ENCODE measurements at places on chromosomes 2 and 18.

DNA sequence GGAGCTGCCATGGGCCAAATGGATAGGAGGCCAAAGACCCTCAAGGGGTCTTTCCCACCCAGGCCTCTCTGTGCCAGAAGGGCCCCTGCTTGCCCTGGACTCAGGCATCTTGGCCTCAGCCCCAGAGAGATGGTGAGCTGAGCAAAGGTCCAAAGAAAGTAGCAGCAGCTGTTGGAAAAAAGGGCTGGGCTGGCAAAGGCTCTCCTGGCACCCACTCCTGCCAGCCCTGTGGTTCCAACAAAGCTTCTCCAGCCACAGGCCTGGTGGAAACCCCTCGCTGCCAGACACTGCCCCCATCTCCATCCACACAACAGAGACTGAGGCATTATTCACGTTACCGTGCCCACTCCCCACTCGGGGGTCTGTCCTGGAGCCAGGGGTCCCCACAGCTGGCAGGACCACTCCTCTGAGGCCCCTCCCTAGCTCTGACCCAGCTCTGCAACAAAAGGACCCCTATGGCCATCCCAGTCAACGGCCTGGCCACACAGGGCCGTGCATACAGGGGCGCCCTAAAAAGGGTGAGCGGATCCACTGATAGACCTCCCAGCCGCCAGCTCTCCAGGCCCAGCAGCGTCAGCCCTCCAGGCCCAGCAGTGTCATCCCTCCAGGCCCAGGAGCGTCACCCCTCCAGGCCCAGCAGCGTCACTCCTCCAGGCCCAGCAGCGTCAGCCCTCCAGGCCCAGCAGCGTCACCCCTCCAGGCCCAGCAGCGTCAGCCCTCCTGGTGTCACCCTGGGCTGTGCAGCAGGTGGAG lies 10.1 kb downstream of the BIN1 start:
- no peak for DNase-seq

DNA sequence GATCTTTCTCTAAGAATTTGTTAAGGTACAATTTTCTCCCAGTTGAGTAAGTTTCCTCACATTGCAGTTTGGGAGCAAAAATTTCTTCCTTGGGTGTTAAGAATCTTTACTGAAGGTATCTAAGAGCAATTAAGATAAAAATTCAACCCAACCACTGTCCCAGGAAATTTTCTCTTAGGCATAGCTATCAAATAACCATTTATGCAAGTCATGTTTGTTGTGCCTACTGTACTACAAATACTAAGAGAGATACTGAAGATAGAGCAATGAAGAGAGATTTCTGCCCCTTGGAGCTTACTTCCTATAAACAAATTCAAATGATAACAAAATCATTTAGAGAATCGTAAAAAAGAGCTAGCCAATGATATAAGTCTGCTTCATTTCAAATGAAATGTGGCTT lies 402.8 kb downstream of the LRRTM4 start:
- no peak for DNase-seq

DNA sequence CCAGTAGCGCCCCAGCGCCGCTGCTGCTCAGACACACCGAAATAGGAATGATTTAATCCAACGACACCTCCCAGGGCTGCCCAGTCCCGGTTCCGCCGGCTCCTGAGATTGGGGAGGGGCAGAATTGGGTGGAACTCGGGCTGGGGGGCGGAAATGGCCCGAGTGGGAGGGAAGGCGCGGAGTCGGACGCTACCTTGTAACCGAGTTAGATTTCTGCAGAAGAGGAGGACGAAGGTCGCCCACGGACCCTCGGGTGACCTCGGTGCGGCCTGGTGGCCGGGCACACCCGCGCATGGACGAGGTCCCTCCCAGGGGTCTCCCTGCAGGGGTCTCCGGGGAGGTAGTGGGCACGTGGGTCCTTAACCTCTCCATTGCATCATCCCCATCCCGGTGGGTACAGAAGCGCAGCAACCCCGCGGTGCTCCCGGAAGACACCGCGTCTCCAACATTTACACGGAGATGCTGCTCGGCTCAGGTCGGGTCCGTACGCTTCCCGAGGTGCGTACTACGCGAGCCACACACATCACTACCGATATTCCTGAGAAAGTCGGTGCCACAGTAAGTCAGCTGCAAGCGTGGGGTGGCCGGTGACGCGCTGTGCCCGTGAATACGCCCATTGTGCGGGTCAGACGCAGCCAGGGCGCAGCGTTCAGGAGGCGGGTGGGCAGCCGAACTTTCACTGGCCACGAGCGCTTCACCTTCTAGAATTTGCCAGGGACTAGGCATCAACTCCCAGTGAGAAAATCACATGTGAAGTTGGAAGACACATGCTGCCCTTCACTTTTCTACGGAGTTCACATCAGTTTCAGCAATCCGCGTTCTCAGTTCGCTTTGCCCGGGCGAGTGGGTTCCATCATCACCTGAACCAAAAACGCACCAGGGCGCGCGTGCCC lies 3.0 kb downstream of the ZNF516 start:
- no peak for DNase-seq

DNA sequence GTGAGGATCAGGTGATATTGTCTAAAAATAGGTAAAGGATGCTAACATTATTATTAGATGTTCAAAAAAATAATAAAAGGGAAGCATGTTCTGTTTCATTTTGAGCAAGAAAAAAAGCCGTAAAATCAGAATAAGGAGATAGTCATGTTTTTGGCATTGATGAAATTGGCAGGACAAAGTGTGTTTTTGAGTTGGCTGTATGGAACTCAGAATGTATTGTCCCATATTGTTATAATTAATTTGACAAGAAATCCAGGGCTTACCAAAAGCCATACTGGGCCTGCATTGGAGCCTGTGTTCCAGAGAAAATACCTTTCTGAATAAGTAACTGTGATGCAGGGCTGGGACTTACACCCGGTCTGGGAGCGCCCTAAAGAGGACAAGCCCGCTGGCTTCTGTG lies 232.0 kb downstream of the AGAP1 start:
- no peak for DNase-seq

DNA sequence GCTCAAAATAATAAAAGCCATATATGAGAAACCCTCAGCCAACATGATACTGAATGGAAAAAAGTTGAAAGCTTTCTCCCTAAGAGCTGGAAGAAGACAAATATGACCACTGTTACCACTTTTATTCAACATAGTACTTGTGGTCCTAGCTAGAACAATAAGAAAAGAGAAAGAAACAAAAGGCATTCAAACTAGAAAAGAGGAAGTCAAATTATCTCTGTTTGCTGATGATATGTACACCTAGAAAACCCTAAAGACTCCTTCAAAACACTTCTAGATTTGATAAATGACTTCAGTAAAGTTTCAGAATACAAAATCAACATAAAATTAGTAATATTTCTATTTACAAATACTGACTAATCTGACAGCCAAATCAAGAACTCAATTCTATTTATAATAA lies 328.8 kb upstream of the GCFC2 start:
- DNase-seq = no peak

GRCh38 chr2:127917916-127918315 lies 32.2 kb upstream of the AMMECR1L start:
- DNase-seq = no peak

DNA sequence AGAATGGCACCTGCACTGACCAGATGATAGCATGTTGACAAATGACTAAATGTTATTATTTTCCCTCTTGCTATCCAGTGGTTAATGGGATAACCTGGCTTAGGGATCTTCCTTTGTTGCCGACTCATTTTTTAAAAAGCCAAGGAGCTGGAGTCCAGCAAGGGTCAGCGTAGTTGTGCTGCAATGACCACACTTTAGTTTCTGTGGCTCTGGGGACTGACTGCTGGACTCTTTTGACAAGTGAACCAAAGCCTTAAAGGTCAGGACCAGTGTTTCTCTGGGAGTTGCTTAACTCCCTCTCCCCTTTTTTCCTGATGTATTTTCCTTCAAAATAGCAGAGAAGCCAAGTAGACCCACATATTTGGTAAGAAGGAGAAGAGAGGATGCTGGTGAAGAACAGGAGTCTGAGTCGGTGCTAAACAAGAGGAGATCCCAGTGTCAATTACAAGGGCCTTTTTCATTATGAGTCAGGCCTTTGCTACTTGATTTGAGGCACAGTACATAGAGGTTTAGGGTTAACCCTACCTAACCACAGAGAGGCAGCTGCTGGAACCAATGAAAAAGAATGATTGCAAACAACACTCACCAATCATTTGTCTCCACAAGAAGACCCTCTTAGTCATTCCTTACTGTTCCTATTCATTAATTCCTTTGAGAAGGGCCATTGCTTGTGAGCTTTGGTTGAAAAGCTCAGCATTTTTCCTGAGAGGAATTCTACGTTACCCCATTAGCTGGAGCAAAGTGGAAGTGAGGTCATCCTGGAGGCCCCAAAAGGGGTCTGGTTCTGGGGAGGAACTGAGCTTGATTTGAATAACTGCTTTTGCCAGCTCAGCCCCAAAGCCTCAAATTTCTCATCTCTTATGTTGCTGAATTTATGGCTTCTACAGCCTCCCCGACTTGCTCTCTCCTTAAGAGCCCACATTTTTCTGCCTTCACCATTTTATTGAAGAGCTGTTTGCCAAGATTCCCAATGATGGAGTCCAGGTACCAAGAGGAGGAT lies 137.6 kb upstream of the HNMT start:
- no peak for DNase-seq

DNA sequence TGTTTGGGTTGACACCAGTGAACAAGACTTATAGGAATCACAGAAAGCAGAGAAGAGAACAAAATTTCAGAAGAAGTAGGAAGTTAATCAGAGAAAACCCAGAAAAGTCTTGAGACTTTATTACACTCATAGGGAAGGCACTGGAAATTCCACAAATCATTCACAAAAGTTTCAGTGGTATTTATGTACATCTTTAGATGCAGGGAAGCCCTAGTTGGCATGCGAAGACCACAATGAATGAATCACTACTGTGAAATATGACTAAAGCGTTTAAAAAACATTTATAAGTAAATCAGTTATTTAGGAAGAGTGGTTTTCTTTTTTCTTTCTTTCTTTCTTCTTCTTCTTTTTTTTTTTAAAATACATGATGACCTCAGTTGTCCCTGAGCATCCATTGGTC lies 105.1 kb downstream of the NUP35 start:
- DNase-seq = no peak

DNA sequence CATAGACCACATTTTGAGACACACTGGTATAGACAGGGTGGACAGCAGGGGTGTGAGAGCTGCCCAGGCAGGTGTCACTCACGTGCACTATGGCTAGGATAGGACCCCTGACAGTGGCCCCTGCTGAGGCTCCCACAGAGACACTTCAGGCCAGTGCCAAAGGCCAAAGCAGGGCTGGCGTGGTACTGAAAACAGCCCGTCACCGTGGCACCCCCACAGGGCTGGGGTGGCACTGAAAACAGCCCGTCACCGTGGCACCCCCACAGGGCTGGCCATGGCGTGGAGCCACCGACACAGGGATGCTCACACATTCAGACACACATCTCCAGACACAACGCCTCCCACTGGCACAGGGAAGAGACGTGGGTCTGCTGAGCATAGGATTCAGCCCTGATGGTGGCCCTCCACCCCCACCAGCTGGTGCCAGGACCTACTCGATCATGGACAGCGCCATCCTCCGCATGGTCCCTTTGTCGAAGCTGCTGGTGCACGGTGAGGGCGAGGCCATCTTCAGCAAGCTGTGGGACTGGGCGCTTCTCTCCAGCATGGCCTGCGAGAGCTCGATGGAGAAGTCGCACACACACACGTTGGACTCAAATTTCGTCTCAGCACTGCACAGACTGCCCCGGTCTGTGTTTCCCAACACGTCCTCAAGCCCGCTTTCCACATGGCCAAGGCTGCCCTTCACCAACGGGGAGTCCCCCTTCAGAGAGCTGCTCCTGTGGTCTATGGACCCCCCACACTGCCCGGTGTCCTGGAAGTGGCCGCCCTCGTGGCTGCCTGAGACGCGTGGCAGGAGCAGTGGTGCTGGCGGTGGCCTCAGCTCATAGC lies 34.1 kb downstream of the ANKMY1 start:
- no peak for DNase-seq

- no peak for DNase-seq
Observed at GRCh38 chr18:63062246-63062645, 257.3 kb downstream of the BCL2 start.

DNA sequence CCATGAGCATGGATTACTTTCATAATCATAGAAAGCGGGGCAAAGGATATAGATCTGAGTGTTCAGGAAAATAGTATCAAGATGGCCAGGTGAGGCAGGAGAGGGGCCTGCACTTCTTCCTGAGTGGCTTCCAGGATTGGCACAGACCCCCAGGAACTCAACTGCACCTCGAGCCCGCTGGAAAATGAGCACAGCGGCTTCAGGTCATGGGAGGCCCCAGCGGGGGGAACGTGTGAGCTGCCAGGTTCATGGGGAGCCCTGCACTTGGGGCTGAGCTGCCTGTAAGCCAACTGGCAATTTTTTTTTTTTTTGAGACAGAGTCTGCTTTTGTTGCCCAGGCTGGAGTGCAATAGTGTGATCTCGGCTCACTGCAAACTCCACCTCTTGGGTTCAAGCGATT lies 81.5 kb upstream of the ODC1 start:
- no peak for DNase-seq

- no peak for DNase-seq
Observed at GRCh38 chr2:59000796-59001195, 759.7 kb upstream of the FANCL start.

GRCh38 chr18:79251021-79251420 lies 144.7 kb upstream of the NFATC1 start:
- DNase-seq = no peak

DNA sequence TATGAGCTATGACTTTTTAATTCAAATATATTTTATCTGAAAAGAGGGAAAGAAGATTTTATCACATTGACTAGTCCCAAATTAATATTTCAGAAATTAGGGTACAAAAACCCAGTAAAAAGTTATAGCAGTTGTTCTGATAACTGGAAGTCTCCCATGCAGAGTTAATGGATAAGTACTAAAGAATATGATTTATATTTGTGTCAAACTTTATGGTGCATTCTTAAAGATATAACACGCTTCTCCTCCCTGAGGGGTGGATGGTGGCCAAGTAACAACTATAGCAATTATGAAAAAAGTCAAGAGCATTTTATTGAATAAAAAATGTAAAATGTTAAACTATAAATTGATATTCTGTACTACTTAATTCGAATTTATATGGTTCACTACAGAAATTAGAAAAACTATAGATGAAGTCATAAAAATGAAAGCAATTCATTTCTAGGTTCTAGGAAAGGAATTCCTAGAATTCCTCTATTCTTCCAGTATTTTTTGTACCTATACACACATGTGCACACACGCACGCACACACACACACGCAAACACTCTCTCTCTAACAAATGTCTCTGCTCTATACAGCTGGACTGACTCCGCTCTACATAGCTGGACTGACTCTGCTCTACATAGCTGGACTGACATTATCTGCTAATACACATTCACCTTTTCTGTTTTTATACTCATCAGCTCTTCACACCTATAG lies 111.3 kb downstream of the PRELID3A start:
- DNase-seq = no peak

- no peak for DNase-seq
Observed at GRCh38 chr2:9964334-9964980, 13.0 kb downstream of the GRHL1 start.

- no peak for DNase-seq
Observed at GRCh38 chr2:133791191-133791590, 222.9 kb upstream of the NCKAP5 start.

- no peak for DNase-seq
Observed at GRCh38 chr18:50862401-50862800, 16.5 kb upstream of the ME2 start.

GRCh38 chr18:3529601-3530000 lies 79.6 kb downstream of the TGIF1 start:
- no peak for DNase-seq
